ENCODE measurements at places on chromosomes 2 and 18.

DNA sequence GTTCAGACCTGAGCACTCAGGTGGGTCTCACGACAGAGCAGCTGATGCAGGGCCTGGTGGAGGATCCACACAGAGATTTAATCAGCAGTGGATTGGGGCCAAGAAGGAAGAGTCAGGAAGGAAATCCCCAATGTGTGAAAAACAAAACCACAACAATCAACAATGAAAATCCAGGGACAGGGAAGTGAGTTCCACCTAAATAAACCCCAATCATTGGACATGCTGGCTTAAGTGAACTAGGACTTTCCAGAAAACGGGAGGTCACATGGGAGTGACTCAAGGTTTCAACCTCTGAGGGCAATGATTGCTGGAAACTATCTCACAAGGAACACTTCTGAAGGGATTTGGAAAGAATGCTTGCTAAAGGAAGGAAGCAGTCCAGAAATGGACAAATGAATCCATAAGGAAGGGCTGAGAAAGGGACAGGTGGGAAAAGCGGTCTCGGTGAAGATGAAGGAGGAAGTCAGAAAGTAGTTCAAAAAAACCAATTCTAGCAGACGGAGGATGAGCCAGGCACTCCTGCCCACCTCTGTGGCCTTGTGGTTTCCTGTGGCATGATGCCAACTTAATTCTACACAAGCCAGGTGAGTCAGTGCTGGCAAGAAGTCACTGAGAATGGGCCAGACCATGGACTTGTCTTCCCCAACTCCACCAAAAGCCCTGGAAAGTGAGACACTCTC is 15.4 kb upstream of the XDH start:
- ATAC-seq, result no peak

- no peak for ATAC-seq
Measured at GRCh38 chr2:169727065-169727464, 6.6 kb upstream of the KLHL23 start.

- no peak for ATAC-seq
Measured at GRCh38 chr18:57863706-57864105, 60.6 kb upstream of the ATP8B1 start.

GRCh38 chr2:196167666-196168065 is 3.7 kb downstream of the STK17B start:
- no peak for ATAC-seq

- no peak for ATAC-seq
Measured at GRCh38 chr18:42201137-42201536, 246.1 kb downstream of the PIK3C3 start.

DNA sequence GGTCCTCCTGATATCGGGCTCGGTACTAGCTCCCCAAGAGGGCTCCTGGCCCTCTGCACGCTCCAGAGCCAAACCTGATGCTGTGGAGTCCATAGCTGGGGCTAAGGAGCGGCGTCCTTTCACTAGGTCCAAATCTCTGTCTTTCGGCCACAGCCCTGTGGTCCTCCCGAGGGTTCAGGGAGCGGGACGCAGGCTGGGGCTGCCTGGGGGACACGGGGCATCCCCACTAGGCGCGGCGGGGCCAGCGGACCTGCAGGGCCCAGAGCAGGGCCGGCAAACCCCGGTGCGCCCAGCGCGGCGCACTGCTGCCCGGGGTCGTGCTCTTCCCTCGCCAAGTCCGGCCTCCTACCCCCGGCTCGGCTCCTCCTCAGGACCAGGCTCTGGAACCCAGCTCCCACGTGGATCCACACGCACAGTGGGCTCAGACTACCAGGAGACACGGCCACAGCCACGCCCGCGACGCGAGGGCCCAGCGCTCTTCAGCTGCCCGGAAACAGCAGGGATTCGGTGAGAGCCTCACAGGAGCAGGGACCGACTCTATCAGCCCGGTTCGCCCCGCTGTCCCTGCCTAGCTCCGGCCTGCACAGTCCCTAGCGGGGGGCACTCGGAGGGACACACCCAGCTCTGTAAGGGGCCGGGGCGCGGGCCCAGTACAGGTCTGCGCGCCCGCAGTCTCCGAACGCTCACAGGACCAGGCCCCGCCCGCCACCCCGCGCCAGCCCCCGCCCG is 593 bp downstream of the ZNF514 start:
- peak; percentile 80 for ATAC-seq

GRCh38 chr18:35159782-35160181 is 81.1 kb upstream of the ZNF397 start:
- ATAC-seq, result no peak

- ATAC-seq, result no peak
Measured at GRCh38 chr18:59265974-59266369, 7.3 kb downstream of the RAX start.

DNA sequence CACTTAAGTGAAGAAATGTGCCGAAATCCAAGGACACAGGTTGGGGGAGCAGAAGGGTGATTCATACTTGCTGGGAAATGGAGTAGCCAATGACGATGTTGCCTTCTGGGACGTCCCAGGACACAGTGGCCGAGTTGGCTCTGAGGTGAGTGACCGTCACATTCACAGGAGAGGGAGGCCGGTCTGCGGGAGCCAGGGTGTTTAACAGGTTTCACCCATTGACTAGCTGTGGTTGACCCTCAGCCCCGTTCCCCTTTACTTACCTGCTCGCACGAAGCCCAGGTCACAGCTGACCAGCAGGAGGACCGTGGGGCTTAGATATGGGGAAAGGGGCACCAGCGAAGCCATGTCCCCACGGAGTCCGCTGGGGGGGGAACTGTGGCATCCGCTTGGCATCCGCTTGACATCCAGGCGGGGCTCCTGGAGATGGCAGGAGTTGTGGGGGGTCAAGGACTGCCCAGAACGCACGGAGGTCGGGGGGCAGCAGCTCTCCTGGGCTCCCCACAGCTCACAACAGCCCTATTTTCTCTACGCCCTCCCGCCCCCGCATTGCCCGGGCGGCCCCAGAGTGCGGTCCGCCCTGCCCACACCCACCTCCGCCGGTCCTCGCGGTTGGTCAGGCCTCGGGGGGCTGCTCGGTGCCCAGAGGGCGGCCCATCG is 586 bp downstream of the FNDC4 start:
- no peak for ATAC-seq

DNA sequence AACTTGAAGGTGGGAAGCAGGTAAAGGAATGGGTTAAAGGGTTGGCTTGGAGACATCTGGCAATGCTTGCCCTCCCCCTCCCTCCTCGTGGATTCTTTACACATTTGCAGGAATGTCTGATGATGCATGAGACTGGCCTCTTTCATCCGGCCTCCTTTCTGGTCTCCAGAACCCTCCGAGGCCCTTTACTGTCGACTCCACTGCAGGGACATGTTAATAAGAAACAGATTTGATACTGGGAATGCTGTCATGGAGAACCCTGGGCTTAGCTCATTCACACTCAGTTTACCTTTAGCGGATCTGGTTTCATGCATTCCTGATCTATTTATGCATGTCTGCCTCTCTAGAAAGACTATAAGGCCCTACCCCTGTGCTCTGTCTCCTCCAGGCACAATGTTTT is 238.7 kb downstream of the TGIF1 start:
- peak; percentile 96 for ATAC-seq

DNA sequence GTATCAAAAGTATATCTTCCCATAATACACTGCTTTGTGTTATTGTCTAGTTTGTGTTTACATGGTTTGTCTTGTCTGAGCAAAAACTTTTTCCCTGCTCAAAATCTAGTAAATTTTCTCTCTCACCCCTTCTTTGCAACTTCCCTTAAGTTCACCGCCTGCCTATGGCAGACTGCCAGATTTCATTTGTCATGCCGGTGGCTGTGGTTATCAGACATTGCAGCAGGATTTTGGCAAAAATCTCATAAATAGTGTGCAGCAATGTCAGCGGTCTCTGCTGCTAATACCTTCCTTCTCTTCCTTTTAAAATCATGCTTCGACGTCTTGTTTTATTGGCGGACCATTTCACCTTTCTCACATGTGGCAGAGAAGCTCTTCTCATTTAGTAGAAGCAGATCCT is 45.6 kb upstream of the TMEM178A start:
- peak; percentile 54 for ATAC-seq

DNA sequence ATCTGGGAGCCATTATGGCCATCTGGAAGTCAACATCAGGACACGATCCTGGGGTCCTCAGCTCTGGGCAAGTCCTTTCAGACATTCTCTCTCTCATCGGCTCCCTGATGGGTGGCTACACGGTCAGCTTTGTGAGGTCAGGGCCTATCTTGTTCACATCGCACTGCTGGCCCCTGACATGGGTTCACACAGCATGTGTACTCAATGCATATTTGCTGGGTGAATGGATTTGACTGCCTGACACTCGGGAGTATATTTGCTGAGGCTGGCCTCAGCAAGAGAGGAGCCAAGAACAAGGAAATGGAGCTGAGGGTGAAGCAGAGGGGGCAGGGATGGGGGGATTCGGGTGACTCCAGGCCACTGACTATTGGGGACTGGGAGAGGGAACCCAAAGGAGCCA is 50.5 kb downstream of the SLC4A5 start:
- ATAC-seq, result no peak

GRCh38 chr18:29512203-29512602 is 1335.3 kb upstream of the CDH2 start:
- ATAC-seq, result no peak

GRCh38 chr2:206728277-206729199 is 10.3 kb upstream of the DYTN start:
- no peak for ATAC-seq

DNA sequence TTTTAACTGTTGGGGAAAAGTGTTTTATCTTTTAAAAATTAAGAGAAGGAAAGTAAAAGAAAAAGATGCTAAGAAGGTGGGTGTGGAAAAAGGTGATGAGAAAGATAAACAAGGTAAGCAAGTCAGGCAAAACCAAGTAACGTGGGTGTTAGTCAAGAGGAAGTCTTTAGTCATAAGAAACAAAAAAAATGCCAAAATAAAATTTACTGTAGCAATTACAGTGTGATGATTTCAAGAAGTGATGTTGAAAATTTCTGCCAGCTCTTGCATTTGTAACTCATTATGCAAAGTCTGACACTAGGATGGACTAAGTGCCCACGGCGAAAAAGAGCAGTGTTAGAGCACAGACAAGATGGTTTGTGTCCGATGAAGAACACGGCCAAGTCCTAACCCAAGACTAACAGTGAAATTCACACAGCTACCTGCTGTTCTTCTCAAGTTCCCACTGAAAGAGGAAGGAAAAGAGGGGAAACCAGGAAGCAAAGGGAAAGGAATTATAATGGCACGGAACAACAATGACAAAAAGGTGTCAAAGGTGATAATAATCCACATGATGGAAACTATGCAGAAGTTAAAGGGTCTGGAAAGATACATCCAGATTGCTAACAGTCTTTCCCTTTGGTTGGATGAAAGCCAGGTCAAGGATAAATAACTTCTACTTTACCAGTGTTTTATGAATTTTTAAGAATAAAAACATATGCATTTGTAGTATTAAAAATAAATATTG is 34.1 kb downstream of the NOL10 start:
- no peak for ATAC-seq
